ENCODE measurements at places on chromosomes 12 and 14. TPM values are rescaled to one million over a fixed set of nuclear protein-coding genes. Genes with fewer than 3 reads are reported as not detected.

Gene TAS2R10
- total RNA-seq: 3.5 TPM

- no peak for DNase-seq
These were observed 23.5 kb downstream of the RDH12 start for GRCh38 chr14:67725171-67725570.

Gene ITGB7
- not detected for total RNA-seq

Gene SIX4
- total RNA-seq: not detected

Gene SLC5A8
- total RNA-seq: 0.29 TPM

GRCh38 chr14:94171208-94171607, 2.9 kb upstream of the PPP4R4 start:
- no peak for DNase-seq

Gene LRP1-AS
- total RNA-seq: not detected

Gene TMEM132D
- not detected for total RNA-seq

DNA sequence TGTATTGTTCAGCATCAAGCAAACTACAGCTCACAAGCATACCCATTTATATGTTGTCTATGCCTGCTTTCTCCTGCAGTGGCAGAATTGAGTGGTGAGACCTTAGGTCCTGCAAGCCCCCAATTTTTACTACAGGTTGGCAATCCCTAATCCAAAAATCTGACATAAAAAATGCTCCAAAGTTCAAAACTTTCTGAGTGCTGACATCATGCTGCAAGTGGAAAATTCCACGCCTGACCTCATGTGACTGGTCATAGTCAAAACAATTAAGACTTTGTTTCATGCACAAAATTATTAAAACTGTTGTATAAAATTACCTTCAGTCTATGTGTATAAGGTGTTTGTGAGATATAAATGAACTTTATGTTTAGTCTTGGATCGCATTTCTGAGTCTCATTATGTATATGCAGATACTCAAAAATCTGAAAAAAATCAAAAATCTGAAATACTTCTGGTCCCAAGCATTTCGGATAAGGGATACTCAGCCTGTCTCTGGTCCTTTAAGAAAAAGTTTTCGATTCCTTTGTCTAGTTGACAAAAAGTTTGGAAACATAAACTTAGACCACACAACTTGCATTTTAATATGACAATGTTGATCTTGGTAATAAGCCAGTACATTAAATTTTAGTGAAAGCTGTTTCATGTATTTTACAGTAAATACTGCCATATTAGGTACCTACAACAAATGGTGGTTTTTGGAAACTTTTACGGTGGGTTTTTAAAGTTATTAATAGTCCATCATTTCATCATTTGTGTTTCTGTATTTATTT, 81.5 kb downstream of the AEBP2 start:
- DNase-seq: no peak

GRCh38 chr14:100443603-100444002, 120.5 kb downstream of the SLC25A47 start:
- DNase-seq: no peak

Gene KCNH5
- 0.55 TPM for total RNA-seq

GRCh38 chr12:30640392-30640791, 55.3 kb downstream of the IPO8 start:
- DNase-seq: no peak

All from stomach (tissue), 19 donors.